ENCODE measurements at places on chromosomes 1 and 21.
A peak's percentile ranks its signal among the peaks of the same experiment; 100 is the strongest.

- peak; percentile 54 for DNase-seq
These were observed 4.3 kb downstream of the RUSC1 start for GRCh38 chr1:155324717-155325602.

DNA sequence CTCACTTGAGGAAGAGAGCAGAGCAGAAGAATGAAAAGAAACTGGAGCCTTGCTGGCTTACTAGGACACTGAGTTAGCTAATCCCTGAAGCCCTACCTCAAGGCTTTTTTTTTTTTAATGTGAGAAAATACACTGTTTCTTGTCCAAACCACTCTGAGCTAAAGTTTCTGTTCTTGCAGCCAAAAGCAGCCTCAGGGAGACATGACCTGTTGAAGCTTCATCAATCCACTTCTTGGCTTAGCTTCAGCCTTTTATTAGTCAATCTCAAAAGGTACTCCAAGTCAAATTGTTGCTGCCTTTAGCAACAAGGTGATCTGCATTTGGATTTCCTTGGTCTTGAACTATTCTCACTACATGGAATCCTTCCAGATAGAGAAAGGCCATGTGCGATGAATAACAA is 33.7 kb downstream of the CCDC185 start:
- no peak for DNase-seq

DNA sequence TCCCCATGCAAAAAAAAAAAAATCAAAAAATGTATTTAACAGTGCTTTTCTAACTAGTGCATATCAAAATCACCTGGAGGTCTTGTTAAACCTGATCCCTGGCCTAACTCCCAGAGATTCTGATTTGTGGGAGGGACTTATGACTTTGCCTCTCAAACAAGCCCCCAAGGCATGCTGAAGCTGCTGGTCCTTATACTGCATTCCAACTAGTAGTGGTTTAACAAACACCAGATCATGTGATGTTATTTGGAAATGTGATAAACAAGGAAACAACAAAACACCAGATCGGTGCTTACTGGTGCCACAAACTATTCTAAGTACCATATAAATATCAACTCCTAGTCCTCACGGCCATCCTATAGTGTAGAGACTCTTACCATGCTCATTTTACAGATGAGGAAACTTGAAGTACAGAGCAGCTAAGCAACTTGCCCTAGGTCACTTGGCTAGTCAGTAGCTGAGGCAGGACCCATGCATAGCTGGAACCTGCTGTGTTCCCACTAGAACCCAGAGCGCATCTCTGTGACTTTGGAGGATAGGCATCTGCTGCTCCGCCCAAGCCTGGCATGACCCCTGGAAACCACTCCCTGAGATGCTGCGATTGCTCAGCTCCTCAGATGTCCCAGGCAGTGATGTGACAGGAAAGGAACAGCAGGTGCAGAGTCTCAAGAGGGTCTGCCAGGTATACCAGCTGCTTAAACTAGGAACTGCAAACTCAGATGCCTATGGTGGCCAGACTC is 38.1 kb downstream of the SOX13 start:
- DNase-seq: no peak

- no peak for DNase-seq
These were observed 21.8 kb downstream of the MIS18A start for GRCh38 chr21:32256873-32257620.

GRCh38 chr1:9822897-9823692 is 670 bp downstream of the CLSTN1 start:
- DNase-seq: peak; percentile 70

- peak; percentile 34 for DNase-seq
These were observed 29.7 kb downstream of the ADARB1 start for GRCh38 chr21:45103971-45104520.

GRCh38 chr1:76868154-76868882 is 1.0 kb downstream of the ST6GALNAC5 start:
- DNase-seq: no peak

- DNase-seq: peak; percentile 95
These were observed 9.5 kb upstream of the TNFRSF14 start for GRCh38 chr1:2546515-2547209.

DNA sequence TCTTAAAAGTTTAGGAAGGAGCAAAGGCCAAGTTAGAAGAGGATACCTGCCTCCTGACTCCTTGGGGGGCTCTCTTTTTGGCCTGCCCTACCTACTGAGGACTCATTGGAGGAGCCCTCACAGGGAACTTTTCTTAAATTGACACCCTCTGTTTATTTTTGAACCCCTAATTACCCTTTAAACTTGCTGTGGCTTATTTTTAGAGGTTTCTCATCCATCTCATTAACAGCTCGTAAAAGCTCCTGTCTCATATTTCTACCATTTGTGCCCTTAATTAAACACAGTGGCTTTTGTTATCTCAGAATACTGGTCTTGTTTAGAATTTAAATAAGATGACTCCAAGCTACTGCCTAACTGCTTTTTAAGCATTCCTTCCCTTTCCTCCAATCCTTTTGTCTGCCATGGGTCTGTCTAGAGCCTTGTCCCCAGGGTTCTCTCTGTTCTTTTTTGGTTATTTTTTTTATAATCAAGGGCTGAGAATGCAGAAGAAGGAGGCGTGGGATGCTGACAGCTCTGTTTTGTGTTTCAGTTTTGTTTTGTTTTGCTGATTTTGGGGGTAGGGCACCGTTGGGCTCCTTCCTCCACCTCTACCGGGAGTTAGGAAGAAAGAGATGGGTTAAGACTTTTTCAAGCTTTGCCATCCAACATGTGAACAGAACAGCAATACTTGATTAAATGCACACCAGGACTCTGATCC is 78.0 kb downstream of the SYT6 start:
- no peak for DNase-seq
